Activated naive CD4-positive, alpha-beta T cell treated with anti-CD3 and anti-CD28 coated beads for 36 hours (primary cell): ENCODE measurements at places on chromosomes 1 and 21. TPM values are rescaled to one million over a fixed set of nuclear protein-coding genes. Genes with fewer than 3 reads are reported as not detected.

DNA sequence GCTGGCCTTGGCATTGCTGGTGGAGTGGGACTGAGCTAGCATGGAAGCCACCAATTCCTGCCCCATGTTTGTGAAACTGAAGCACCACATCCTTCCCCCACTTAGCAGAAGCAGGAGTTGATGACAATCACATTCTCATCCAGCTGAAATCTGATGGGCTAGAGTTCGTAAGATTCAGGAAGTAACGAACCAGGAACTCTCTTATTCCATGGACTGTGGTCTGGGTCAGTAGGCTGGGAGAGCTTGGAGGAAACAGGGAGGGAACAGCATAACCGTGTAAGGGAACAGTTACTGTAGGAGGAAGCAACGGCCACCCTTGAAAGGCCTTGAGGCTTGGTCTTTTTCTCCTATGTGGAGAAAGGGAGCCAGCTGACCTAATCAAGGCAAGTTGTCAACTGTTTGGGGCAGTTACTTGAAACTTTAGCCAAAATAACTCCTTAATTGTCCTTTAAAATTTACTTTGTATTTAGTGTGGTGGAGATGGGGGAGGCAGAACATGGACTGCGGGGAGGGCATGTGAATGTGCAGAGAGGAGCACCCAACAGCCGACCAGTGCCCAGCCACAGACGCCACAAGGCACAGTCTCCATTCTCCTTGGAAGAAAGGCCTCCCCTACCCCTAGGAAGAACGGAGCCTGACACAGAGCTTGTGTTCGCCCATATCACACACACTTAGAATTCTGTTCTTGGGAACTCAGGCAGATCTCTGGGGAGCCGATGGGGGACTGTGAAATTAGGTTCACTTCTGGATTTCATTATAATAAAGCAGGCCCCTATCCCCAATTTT is 2.0 kb upstream of the COQ8A start:
- no peak for DNase-seq

DNA sequence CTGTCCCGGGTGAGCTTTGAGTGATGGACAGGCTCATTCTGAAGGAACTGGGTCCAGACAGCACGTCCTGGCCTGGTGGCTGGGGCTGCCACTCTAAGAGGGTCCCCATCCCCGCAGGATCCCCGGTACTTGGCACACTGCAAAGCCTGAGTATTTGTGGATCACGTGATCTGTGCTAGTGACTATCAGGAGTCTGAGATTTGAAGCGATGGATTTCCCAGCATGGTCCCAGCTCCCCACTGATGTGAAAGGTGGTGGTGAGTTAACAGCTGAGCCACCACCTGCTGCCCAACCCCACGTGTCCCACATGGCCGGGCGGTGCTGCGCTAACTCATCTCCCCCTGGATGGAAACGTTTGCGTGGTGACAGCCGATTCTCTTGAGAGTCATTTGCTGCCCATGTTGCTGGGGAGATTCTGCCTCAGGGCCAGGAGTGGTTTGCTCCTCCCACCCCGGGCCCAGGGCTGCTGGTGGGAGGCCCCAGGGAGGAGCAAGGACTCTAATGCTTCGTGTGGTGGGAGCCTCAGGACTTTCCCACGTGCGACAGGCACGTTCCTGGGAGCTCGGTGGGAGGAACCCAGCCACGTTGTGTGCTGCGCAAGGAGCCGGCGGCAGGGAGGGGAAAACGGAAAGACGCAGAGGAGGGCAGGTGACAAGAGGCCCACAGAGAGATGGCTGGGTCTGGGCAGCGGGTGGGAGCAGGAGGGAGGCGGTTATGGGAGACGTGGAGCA is 15.1 kb downstream of the FAAP20 start:
- no peak for DNase-seq

GRCh38 chr1:2385606-2386280 is 5.6 kb downstream of the MORN1 start:
- no peak for DNase-seq

GRCh38 chr1:234488054-234489006 is 9.4 kb upstream of the TARBP1 start:
- peak; percentile 71 for DNase-seq

- DNase-seq = no peak
Observed at GRCh38 chr1:2150801-2151200, 43.8 kb downstream of the FAAP20 start.

DNA sequence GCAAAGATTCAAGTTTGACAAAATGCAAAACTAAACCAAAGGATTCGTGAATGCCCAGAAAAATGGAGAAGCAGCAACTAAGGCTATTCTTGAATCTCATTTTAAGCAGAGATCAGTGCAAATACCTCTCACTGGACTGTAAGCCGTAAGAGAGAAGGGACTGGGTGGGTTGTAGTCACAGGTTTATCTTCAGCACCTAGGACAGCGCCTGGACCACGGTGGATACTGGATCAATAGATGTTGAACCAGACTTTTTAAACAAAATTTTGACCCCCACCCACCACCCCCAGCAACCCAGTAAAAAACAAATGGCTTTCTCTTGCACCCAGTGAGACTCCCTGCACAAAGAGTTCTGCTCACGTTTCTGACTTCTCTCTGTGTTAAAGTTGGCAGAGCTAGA is 347.1 kb downstream of the AJAP1 start:
- DNase-seq = peak; percentile 23

- no peak for DNase-seq
Observed at GRCh38 chr1:23514111-23514679, 16.8 kb downstream of the E2F2 start.

- no peak for DNase-seq
Observed at GRCh38 chr1:52604063-52604770, 2.0 kb downstream of the GPX7 start.

DNA sequence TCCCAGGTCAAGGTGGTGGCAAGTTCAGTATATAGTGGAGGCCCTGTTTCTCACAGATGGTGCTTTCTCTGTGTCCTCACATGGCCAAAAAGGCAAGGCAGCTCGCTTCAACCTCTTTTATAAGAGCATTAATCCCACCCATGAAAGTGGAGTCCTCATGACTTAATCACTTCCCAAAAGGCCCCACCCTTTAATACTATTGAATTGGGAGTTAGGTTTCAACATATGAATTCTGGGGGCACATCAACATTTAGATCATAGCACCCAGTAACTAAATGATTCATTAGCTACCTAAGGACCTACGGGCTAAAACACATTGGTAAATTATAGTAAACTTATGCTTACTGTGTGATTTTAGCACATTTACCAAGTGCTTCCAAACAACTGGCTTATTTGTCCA is 317.9 kb downstream of the LTN1 start:
- no peak for DNase-seq

GRCh38 chr1:171798765-171799164 is 17.3 kb downstream of the METTL13 start:
- DNase-seq = no peak

KLHL21 gene
- 23.3 TPM for total RNA-seq

DNA sequence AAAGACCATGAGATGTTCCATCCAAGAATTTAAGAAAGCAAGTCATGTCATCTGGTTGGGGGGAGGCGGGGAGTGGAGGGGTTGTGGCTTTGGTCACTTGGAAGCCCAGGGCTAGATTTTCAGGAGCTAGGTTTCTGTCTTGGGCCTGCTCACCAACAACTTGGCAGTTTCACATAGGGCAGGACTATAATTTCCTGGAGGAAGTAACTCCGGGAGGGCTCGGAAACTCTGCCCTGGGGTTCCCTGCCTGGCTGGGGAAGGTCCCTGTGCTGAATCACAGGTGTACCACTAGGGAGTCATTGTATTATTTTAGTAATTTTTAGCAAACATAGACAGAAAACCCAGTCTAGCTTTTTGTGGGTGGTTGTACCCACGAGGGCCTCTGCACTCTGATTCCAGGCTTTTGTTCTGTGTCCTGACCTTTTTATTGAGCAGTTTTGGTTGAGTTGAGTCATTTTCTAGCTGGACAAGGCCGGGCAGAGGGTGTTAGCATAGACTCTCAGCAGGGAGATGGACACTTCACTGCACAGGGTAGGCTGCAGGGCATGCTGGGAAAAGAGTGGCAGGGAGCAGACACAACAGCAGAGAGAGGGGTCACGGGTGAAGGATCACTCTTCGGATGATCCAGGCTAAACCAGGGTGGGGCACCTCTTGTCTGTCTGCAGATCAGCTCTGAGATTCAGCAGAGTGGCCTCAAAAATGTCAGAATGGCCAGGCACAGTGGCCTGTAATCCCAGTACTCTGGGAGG is 144.7 kb downstream of the GRIK3 start:
- no peak for DNase-seq

GABRD gene
- total RNA-seq = not detected

KCNA2 gene
- total RNA-seq = 0.64 TPM

- no peak for DNase-seq
Observed at GRCh38 chr1:33898406-33898805, 34.5 kb downstream of the HMGB4 start.

- no peak for DNase-seq
Observed at GRCh38 chr1:245987219-245987545, 519.9 kb downstream of the SMYD3 start.

FAM151A gene
- not detected for total RNA-seq

DNA sequence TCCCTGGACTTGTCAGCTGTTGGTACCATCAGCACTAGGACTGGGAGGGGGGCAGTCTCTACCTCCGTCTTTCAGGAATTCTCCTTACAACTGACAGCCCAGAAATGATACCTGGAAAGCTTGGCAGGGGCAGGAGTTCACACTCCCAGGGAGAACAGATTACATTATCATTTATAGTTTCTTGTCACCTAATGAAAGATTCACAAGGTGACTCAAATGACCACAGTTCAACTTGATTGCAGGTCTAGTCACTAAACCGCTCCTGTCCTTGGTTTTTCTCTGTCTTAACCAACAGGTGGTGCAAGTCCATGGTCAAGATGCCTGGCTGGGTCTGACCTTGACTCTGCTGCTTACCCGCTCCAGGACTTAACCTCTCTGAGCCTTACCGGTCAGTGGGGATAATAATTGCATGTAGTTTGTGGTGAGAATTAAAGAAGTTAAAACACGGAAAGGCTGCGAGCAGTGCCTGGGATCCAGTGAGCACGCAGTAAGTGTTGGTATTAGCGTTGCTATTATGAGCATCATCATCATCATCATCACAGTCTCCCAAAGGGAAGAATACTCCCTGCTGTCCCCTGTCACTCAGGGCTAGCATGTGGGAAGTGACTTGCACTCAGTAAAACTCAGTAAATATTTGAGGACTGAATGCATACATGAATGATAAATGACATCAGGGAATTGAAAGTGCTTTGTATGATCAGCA is 125.3 kb upstream of the CD34 start:
- DNase-seq = no peak

PLPPR5 gene
- total RNA-seq = not detected

TMEM82 gene
- not detected for total RNA-seq

GRCh38 chr1:207308451-207309190 is 12.9 kb upstream of the CD55 start:
- DNase-seq = no peak

GRCh38 chr1:10340930-10341590 is 57.8 kb upstream of the PGD start:
- no peak for DNase-seq

AMIGO1 gene
- total RNA-seq = 1.5 TPM

LRRC38 gene
- total RNA-seq = not detected

- no peak for DNase-seq
Observed at GRCh38 chr21:27721675-27722074, 754.8 kb upstream of the ADAMTS5 start.

DNA sequence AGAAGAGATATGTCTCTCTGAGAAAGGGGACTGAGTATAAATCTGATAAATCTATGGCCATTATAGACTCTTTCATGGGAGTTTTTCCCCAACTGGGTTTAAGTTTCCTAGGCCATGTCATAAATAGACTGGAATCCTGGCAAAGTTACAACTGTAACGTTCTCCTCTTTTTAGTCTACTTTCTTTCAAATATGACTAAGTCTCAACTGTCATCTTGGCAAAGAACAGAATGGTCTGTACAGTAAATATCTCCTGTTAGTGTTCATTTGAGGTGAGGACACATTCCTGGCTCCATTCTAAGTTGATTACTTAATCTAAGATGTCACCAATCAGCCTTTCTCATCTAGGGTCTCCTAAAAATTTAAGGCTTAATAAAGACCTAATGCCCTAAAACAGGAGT is 300.5 kb downstream of the BRINP2 start:
- no peak for DNase-seq

- no peak for DNase-seq
Observed at GRCh38 chr1:117783606-117784396, 145.6 kb downstream of the GDAP2 start.

GRCh38 chr1:38071312-38072256 is 25.0 kb upstream of the POU3F1 start:
- DNase-seq = no peak

DNA sequence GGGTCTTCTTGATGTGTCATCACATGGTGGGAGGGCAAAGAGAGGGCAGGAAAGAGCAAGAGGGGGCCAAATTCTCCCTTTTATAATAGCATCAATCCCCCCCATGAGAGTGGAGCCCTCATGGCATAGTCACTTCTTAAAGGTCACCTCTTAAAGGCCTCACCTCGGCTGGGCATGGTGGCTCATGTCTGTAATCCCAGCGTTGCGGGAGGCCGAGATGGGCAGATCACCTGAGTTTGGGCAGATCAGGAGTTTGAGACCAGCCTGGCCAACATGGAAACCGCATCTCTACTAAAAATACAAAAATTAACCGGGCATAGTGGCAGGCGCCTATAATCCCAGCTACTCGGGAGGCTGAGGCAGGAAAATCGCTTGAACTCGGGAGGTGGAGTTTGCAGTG is 170.1 kb downstream of the PGBD5 start:
- DNase-seq = no peak

GRCh38 chr1:209328196-209328595 is 255.3 kb upstream of the CAMK1G start:
- no peak for DNase-seq

DMBX1 gene
- not detected for total RNA-seq

DNA sequence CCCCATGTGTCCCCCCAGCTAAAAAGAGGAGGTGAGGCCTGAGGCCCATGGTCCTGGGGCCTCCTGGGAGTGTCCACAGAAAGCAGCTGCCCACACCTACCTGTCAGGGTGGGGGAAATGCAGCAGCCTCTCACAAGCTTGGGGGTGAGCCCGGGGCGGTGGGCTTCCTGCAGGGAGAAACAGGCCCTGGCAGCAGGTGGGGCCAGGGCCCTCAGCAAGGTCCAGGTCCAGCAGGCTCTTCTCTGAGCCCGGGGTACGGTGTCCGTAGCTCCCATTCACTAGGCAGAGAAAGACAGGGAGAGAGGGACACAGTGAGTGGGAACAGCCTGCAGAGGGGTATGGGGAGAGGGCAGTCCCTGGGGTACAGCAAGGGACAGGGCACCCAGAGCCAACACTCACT is 139.0 kb downstream of the GLIS1 start:
- DNase-seq = no peak

ACKR1 gene
- total RNA-seq = not detected

RGS18 gene
- total RNA-seq = not detected

GRCh38 chr1:211625040-211625439 is 46.1 kb upstream of the SLC30A1 start:
- DNase-seq = peak; percentile 60
